ENCODE measurements at places on chromosomes 3 and 15. TPM values are rescaled to one million over a fixed set of nuclear protein-coding genes. Genes with fewer than 3 reads are reported as not detected.

Gene SNRK
- 29.7 TPM for total RNA-seq

Gene PATL2
- total RNA-seq: 0.13 TPM

Gene CYP1A1
- total RNA-seq: 0.26 TPM

Gene GATA2
- total RNA-seq: not detected

Gene TOPAZ1
- total RNA-seq: not detected

Gene CHRD
- not detected for total RNA-seq

Gene NUDT16
- total RNA-seq: 7.6 TPM

Gene LRCH3
- total RNA-seq: 25.5 TPM

Gene TMEM62
- 22.5 TPM for total RNA-seq

Gene TM4SF4
- not detected for total RNA-seq

Gene SUCNR1
- total RNA-seq: not detected

Gene FANCD2OS
- not detected for total RNA-seq

Gene DAZL
- not detected for total RNA-seq

Gene PARL
- 68.0 TPM for total RNA-seq

Gene TM4SF1
- total RNA-seq: 63.9 TPM

Gene GABRR3
- not detected for total RNA-seq

Gene SLC6A1
- not detected for total RNA-seq

Gene GALNT15
- total RNA-seq: 0.53 TPM

Gene TTC21A
- total RNA-seq: 1.8 TPM

Gene DPPA4
- not detected for total RNA-seq

Gene CLRN1
- total RNA-seq: not detected

Gene CHCHD6
- 36.6 TPM for total RNA-seq

Gene IL12A
- 0.26 TPM for total RNA-seq

Gene ARHGEF3
- 11.9 TPM for total RNA-seq

Gene CDCP1
- total RNA-seq: 41.3 TPM

Gene TRH
- not detected for total RNA-seq

Gene GOLGA6D
- not detected for total RNA-seq

Gene SMCO1
- not detected for total RNA-seq

Gene PLA2G4E
- total RNA-seq: under 0.01 TPM

Gene FOXL2
- 0.26 TPM for total RNA-seq

Gene GJD2
- total RNA-seq: not detected

Gene PLA2G4F
- 10.2 TPM for total RNA-seq

Gene GOLGA8K
- total RNA-seq: 0.26 TPM

Gene CKMT1A
- total RNA-seq: 38.8 TPM

Gene CPOX
- total RNA-seq: 22.7 TPM

Gene MCF2L2
- total RNA-seq: 0.26 TPM

Gene TMEM202
- total RNA-seq: not detected

Gene IL20RB
- total RNA-seq: 291 TPM

Gene U2SURP
- 40.8 TPM for total RNA-seq

Gene DLL4
- not detected for total RNA-seq
